ENCODE measurements at places on chromosomes 16 and 17.

- peak; percentile 27 for DNase-seq
These were observed 169.8 kb downstream of the LAT start for GRCh38 chr16:29154676-29155121.

- DNase-seq = no peak
These were observed 180.2 kb upstream of the CHMP6 start for GRCh38 chr17:80811181-80812105.

DNA sequence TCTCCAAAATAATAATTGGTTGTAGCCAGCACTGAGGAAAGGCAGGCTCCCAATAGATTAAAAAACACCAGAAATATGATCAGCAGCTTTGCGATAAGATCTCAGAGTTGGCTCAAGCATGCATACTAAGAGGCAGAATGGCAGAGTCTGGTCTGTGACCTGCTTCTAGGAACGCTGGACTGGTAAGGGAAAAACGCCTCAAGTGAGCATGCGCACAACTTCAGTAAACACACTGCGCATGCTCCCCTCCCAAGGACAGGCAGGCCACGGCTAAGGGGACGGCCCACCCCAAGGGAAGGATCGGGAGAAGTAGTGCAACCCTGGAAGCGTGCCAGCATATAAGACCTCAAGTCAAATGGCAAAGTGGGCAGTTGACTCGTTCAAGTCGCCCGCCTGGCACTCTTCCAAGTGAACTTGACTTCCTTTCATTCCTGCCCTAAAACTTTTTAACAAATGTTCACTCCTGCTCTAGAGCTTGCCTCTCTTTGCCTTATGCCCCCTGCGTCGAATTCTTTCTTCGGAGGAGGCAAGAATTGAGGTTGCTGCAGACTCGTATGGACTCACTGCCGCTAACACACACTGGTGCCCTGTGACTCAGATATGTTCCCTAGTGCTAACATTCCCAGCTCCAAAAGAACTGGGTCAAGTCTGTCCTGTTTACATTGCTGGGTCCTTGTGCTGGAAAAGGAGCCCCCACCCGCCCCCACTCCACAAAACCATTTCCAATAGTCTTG is 22.4 kb upstream of the PRM1 start:
- no peak for DNase-seq

GRCh38 chr16:68093816-68094613 is 8.8 kb downstream of the NFATC3 start:
- DNase-seq = no peak

DNA sequence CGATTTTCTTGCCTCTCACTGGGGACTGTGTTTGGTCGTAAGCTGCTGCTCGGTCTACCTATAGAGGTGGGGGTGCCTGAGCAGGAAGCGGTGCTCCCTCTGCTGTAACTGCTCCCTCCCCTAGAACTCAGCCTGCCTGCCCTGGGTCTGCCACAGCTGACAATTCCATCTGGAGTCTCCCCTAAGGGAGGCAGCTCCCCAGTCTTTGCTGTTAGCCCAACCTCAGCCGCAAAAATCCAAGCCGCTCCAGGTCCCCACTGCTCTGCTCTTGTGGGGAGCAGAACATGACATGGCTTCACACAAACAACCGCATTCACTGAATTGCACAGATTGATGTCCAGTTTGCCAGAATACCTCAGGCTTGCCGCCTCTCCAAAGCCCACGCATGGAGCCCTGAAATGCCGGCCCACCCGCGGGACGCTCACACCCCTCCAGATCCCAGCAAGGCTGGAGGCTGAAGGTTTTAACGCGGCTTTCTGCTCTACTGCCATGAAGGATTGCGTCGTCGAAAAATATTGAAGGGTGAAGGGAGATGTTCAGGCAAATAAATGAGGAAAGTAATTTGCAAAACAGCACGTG is 221.5 kb upstream of the FOXF1 start:
- DNase-seq = no peak
